Stimulated activated CD4-positive, alpha-beta T cell treated with anti-CD3 and anti-CD28 coated beads, Interleukin-2, amount 100 ng/mL, for 4 hours (primary cell): ENCODE measurements at places on chromosomes 2 and 18.
A peak's percentile ranks its signal among the peaks of the same experiment; 100 is the strongest.

GRCh38 chr2:217177720-217178119 lies 317.9 kb upstream of the TNP1 start:
- DNase-seq, result no peak

GRCh38 chr2:105789745-105790460 lies 45.2 kb downstream of the NCK2 start:
- DNase-seq, result peak; percentile 53

GRCh38 chr2:215966274-215966673 lies 47.1 kb downstream of the MREG start:
- DNase-seq, result no peak

- DNase-seq, result no peak
These were observed 63.1 kb downstream of the RND3 start for GRCh38 chr2:150424406-150424805.

DNA sequence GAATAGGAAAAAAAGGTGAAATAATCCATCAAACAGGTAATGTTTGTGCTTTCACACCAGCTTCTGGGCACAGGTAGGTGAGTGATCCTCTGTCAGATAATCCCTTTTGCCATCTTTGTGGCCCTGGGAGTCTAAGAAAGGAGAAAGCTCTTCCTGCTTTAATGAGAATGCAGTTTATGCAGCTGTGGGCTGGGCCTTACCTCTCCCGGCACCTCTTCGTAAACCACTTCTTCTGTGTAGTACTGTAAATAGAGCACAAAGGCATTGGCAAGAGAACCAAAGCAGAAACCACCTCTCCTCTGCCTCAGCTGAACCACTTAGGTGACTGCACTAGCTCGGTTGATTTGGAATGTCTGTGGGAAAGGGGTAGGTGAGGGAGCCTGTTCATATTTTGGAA lies 4.9 kb downstream of the NEB start:
- DNase-seq, result no peak

GRCh38 chr2:33086400-33087015 lies 139.8 kb downstream of the LTBP1 start:
- DNase-seq, result no peak

- no peak for DNase-seq
These were observed 374.1 kb downstream of the LPIN1 start for GRCh38 chr2:12120281-12121150.

- DNase-seq, result no peak
These were observed 21.8 kb downstream of the TMEM182 start for GRCh38 chr2:102783506-102784183.

DNA sequence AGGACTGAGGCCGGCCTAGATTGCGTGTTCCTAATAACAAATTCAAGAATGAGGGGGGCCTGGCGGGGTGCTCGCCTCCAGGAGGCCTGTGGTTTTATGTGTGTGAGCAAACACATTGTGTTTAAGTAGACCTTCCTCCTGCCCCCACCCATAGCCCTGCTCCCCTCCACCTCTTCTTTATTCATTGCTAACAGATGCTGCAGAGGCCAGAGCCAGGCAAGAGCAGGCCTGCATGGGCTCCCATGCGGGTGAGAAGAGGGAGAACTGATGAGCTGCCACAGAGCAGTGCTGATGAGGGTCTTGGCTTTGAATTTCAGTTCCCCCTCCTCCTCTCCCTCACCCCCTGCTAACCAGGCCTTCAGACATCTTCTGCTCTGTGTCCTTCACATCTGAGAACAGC lies 154.6 kb downstream of the OSR1 start:
- no peak for DNase-seq

DNA sequence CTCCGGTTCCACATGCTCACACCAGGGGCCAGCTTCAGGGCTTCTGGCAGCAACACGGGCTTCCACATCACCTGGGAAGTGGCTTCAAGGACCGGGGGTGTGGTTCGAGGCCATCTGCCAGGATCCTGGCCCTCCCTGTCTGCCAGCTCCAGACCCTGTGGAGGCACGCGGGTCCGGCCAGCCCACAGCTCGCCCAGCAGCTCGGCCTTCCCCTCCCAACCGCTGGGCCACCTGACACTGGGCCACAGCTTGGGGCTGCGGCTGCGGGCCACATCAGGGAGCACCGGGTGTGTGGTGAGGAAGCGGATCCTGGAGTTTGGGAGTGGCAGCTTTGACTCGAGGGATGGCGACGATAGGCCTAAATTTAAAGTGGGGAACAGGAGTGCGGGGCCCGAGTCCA lies 7.0 kb downstream of the C2orf81 start:
- DNase-seq, result no peak

- DNase-seq, result no peak
These were observed 13.2 kb downstream of the BIN1 start for GRCh38 chr2:127093648-127094210.

- DNase-seq, result no peak
These were observed 111.7 kb upstream of the AGAP1 start for GRCh38 chr2:235382179-235382578.

GRCh38 chr2:77268626-77269025 lies 253.6 kb downstream of the LRRTM4 start:
- no peak for DNase-seq

- DNase-seq, result no peak
These were observed 40.7 kb upstream of the TANK start for GRCh38 chr2:161119483-161119882.

DNA sequence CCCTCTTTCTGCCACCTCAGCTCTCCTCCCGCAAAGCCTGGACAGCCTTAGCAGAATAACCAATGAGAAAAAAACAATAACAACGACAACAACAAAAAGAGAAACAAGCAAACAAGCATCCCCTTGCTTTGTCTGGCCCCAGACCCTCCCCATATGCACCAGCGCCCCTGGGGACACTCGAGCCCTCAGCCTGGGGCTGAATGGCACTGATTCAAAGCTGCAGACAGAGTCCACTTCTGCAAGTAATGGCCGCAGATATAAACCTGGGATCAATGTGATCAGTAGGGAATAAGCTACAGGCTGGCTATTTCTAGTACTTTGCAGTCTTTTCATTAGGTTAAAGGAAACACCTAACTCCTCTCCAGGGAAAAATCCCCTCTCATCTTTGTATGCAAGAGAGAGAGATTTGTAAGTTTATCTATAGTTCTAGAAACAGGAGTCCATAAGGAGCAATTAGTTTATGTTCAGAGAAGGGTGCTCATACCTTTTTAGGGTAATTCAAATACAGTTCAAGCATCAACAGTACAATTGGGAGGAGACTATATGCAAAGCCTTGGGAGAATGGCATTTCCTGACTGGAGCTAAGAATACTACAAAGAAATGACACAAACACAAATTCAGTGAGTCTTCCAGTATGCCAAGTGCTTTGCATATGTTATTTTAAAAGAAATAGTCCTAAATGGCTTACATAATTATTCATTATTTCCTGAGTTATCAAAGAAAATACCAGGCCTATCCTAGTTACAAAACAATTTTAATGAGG lies 122.3 kb upstream of the DDX18 start:
- DNase-seq, result no peak

DNA sequence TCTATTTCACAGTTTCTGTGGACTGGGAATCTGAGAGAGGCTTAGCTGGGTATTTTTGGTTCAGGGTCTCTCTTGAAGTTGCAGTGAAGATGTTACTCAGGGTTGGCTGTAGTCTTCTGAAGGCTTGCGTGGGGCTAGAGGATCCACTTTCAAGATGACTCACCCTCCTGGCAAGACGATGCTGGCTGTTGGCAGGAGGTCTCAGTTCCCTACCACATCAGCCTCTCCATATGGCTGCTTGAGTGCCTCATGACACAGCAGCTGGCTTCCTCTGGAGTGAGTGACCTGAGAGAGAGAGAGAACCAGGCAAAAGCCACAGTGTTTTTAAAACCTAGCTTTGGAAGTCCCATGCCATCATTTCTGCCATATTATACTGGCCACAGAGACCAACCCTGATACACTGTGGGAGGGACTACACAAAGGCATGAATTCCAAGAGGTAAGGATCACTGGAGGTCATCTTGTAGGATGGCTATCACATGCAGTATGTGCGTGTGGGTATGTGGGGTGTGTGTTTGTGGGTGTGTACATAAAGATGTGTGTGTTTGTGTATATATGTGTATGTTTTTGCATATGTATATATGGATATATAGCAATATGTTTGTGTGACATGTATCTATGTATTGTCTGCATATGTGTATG lies 25.1 kb downstream of the DNPEP start:
- DNase-seq, result no peak

GRCh38 chr2:203869223-203870042 lies 1.9 kb downstream of the CTLA4 start:
- peak; percentile 21 for DNase-seq

DNA sequence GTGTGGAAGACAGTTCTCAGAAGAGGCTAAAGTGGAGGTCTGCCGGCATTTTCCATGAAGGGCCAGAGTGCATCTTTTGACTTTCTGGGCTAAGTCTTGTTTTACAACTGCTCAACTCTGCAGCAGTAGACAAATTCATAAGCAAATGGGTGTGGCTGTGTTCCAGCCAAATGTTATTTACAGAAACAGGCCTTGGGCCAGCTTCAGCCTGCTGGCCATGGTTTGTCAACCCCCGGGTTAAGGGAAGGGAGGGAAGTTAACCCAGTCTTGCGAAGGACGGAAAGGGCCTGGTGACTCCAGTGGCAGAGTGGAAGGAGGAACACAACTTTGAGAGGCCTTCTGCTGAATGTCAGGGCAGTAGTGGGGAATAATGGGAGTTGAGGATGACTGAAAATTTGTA lies 34.3 kb upstream of the NCKAP5 start:
- no peak for DNase-seq

DNA sequence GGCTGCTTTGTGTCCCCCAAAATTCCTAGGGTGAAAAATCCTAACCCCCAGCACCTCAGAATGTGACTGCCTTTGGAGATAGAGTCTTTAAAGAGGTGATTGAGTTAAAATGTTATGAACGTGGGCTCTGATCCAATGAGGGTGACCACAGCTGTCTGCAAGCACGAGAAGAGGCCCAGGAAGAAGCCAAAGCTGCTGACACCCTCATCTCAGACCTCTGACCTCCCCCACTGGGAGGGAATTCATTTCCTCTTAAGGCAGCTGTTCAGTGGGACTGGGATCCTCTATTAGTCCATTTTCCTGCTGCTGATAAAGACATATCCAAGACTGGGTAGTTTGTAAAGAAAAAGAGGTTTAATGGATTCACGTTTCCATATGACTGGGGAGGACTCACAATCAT lies 544.4 kb downstream of the DCDC2C start:
- no peak for DNase-seq

GRCh38 chr2:32242331-32242730 lies 22.4 kb downstream of the NLRC4 start:
- DNase-seq, result no peak

DNA sequence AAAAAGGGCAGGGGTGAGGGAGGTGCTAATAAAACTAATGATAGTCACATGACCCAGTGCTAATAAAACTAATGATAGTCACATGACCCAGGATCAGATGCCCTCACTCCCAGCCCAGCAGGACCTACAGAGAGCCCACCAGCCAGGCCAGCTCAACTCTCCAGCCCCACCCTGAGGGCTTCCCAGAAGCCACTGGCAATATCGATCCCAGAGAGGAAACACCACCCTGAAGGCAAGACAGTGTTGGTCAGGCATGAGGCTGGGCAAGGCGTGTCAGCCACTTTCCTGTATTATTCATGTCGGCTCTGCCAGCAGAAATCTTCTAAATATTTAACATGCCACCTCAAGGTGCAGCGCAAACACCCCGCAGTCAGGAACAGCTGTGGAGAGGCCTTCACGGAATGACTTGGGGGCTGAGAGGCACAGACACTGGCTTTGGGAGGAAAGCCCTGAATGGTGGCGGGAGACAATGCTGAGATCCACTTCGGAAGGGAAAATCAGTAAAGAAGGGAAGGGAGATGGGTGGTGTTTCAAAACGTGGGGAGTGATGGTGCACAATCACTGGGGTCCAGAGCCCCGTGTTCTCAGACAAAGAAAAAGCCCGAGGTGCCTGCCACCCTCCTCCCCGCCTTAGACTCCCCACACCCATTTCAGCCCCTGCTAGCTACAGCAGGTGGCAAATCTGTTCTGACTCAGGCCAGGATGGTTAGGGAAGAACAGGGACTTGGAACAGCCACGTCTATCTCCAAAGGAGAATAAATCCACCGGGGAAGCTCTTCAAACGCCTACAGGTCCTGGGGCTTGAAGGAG lies 1.4 kb downstream of the REEP1 start:
- no peak for DNase-seq

GRCh38 chr18:28045176-28045810 lies 131.6 kb downstream of the CDH2 start:
- no peak for DNase-seq

- DNase-seq, result no peak
These were observed 197.5 kb downstream of the IRS1 start for GRCh38 chr2:226601881-226602662.

GRCh38 chr2:140117386-140117785 lies 1337.2 kb upstream of the NXPH2 start:
- no peak for DNase-seq

DNA sequence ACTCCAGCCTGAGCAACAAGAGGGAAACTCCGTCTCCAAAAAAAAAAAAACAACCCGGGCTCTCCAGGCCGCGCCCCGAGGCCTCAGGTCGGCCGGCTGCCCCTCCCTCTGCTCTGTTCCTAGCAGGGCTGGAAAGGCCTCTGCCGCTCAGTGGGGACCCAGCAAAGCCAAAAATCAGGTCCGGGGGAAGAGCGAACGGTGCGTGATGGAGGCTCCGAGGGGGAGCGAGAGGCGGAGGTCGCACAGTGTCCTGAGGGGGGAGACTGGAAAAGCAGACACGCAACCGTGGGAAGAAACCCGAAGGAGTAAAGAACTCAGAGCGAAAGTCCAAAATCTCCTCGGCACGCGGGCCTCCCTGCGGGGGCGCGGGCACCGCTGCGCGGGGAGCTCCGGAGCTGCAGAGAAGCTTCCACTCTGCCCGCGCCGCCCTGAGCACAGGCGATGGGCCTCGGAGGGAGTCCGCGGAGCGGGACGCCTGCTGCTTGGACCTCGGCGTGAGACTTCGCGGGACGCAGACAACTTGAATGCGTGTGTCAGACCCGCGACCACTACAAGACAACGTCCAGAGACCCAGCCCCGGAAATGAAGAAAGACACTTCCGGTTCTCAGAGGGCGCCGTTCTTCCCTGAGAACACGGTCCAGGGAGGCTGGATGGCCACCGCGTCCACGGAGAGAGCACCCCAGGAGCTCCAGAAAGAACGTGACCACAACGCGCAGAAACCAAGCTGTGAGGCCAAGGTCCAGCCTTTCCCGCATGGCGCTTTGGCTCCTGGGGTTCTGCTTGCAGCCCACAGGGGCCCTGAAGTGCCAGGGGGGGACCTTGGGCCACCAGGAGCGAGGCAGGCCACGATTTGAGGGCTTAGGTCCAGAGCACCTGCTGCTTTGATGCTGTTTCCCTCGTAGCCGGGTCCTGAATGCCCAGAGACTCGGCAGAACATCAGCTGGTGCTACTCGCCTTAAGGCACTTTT lies 219.8 kb downstream of the DPP10 start:
- no peak for DNase-seq

- DNase-seq, result no peak
These were observed 168.4 kb upstream of the THUMPD2 start for GRCh38 chr2:39947294-39948015.

GRCh38 chr18:2686349-2686968 lies 30.9 kb downstream of the SMCHD1 start:
- DNase-seq, result no peak
